ENCODE measurements at places on chromosomes 4 and X.

DNA sequence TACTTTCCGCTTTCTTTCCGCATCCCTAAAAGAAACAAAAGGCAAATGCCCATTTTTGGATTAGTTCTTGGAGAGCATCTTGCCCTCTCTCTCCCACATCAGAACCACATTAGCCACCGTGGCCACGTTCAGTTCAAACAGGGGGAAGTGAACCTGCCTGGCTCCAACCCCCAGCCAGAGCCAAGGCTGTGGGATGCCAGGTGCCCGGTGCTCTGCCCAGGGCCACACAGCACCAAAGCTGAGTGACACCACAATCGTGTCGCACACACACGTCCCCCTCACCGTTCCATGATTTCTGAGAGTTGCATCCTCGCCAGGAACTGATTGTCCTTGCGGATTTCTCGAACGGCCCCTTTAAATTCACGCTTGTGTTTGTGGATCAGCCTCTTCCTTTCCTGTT lies 24.3 kb downstream of the NOP14 start:
- DNase-seq, result no peak

DNA sequence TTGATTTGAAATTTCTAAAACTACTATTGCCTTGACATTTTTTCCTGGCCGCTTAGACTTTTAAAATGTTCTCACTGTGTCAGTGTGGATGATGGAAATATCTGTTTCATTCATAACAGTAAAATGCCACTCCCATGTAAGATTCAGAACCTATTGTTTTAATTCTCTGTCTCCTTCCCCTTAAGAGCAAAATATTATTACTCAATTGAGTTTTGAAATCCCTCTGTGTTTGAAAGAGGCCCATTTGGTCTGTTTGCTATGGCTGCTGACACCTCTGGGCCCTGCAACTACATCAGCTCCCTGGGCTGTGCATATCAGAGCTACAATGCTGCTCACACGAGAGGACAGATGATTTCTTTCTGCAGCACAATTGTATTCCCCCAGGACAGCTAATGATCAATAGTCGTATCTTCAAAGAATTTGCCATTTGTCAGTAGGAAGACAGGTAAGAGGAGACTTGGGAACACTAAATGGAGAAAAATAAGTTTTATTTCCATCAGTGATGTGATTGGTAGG lies 388.0 kb upstream of the GALNT7 start:
- DNase-seq, result no peak

GRCh38 chr4:97238956-97239666 lies 904.2 kb downstream of the STPG2 start:
- no peak for DNase-seq

DNA sequence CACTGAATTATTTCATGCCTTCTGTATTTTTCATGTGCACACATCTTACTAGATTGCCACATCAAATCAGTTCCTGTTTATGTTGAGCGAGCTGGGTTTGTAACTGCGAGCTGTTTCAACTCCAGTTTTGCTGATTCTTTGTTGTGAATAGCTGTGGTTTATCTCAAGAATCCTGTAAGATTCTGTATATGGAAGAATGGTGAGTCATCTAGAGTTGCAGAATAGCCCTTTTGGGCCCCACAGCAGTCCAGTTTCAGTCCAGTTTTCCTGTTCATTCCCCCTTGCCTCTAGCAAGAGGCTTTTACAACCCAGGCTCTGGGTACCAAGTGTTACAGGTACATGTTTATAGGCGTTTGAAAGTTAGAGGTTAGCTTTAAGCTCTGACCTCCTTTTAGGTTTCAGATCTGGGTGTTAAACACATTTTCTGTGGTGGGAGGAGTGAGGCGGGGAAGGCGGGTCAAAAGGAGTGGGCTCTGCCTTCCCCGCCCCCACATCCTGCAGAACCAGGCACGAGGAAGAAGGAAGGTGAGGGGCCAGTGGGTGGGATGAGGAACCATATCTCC lies 32.7 kb downstream of the TBC1D14 start:
- no peak for DNase-seq

DNA sequence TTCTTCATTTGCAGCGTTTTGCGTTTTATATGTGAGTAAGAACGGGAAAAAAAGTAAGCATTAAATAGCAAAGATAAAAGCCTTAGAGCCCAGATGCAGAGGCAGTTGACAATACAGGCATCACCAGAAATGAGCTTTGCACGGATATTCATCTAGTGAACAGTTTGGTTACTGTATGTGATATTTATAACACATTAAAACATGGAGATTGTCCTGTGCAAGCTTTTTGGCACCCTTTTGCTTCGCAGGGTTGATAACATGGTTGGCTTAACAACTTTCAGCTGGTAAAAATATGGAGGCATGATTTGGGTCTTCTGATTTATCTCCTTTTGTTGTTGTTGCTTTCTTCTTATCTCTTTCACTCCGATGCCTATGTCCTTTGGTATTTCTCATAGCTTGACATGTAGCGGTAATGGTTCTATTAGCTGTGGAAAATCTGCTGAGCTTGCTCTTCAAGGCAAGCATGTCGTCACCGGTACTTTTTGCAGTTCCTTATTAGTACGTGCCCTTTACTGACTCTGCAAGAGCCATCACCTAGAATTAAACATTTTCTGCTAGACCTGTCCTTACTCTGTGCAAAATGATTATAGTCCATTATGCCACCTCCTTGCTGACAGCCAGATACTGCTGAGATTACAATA lies 102.9 kb downstream of the PCDH7 start:
- no peak for DNase-seq

DNA sequence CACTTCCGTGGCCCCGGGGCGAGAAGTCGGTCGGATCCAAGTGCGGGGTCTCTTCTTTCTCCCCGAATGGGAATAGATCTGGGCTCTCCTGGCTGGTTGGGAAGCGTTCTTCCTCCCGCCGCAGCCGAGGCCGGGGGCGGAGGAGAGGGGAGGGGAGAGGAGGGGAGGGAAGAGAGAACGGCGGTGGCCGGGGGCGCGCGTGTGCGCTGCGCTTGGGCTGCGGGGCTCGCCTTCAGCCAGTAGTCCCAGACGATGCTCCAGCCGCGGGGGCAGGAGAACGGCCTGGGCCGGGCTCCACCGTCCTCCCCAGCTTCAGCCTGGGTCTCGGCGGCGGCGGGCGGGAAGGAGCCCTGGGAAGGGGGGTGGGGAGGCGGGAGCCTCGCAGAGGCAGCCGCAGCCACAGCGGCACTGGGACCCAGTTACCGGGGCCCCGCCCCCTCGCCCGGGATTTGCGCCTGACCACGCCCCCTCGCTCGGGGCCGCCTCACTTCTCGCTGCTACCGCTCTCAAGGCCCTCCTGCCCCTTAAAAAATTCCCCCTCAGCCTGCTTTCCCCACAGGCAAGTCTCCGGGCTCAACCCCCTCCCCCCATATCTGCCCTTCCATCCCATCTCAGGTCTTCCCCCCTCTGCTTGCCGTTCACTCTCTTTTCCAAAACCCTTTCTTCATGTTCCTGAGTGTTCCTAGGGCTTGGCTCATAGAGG lies at the start of gene FGD1:
TSS of gene FGD1 (minus strand) at position 421 of the 703 bp plus-strand sequence. CDS start 802 bp downstream, outside the sequence.
- DNase-seq, result peak; percentile 73

GRCh38 chr4:22901631-22902030 lies 208.9 kb downstream of the GBA3 start:
- DNase-seq, result no peak

DNA sequence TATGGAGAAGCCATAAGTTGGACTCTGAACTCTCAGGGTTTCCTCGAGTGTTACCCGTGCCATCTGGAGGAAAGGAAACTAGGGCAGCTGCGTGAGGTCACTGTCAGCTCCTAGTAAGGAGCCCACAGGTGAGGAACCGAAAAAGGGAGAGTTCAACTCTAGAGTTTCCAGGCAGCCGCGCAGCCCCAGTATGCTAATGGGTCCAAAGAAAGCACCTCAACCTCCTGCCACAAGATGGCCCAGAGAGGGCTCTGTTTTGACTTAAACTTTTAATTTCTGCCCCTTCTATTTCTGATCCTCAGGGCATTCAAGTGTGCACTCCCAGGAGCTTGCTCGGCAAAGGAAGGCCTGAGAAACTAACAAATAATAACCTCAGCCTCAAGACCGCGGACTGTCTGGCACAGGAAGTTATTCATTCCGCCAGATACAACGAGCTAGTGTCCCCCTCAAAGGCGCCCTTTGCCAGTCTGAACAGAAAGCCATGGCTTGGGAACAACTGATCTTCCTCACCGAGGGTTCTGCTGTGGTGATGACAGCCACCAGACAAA lies 13.9 kb downstream of the SCARB2 start:
- DNase-seq, result no peak

- no peak for DNase-seq
Measured at GRCh38 chrX:41822892-41823291, 98.9 kb downstream of the GPR82 start.

GRCh38 chr4:89949782-89950387 lies 55.2 kb downstream of the MMRN1 start:
- no peak for DNase-seq

GRCh38 chr4:140819610-140820009 lies 63.4 kb upstream of the TBC1D9 start:
- no peak for DNase-seq

DNA sequence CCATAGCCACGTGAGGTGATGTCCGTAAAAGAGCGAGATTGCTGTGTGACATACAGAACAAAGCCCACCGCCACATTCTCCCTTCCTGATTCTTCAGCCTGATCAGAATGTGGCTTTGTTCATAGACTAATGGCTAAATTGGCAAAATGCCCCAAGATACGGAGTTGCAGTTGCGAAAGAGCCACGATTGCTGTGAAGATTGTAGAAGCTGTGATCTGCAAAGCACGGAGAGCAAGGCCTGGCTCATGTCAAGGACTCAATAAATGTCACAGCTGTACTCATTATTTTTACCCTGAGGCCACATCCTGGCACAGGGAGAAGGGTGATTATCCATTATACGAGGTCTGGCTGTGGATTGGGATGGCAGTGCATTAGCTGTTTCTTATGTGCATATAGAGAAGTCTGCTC lies 34.2 kb downstream of the ARSD start:
- DNase-seq, result no peak

GRCh38 chr4:184558996-184559395 lies 84.6 kb upstream of the IRF2 start:
- DNase-seq, result no peak

GRCh38 chr4:179762840-179763239 lies 2320.6 kb upstream of the AGA start:
- no peak for DNase-seq

GRCh38 chrX:3299636-3300035 lies 46.8 kb downstream of the MXRA5 start:
- DNase-seq, result no peak

DNA sequence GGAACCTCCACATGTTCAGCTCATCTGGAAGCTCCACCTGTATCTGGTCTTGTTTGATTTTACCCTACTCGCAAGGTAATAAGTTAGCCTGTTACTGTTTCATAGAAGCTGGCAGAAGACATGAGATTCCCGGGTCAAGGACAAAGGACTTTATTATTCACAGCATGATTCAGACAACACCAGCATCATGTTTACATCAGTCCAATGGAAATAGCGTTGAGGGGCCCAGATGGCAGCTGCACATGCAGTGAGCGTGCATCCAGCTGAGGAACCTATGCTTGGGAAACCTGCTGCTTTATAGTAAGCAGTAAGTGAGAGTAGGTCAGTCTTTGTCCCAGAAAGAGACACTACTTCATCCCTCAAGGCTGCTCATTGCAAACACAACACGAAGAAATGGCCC lies 19.8 kb downstream of the TSPAN5 start:
- no peak for DNase-seq

DNA sequence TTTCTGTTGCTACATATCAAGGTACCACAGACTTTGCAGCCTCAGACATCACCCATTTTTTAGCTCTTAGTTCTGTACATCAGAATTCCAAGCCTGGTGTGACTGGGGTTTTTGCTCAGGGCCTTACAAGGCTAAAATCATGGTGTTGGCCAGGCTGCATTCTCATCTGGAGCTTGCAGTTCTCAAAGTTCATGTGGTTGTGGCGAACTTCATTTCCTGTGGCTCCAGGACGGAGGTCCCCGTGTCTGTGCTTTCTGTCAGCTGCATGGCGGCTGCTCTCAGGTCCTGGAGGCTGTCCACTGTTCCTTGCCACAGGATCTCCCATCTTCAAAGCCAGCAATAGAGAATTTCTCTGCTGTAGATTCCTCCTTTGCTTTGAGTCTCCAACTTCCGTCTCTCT lies 157.4 kb downstream of the STIM2 start:
- no peak for DNase-seq

- no peak for DNase-seq
Measured at GRCh38 chr4:77014256-77014655, 61.5 kb downstream of the CCNI start.

- DNase-seq, result no peak
Measured at GRCh38 chr4:67103001-67103747, 442.1 kb downstream of the CENPC start.

DNA sequence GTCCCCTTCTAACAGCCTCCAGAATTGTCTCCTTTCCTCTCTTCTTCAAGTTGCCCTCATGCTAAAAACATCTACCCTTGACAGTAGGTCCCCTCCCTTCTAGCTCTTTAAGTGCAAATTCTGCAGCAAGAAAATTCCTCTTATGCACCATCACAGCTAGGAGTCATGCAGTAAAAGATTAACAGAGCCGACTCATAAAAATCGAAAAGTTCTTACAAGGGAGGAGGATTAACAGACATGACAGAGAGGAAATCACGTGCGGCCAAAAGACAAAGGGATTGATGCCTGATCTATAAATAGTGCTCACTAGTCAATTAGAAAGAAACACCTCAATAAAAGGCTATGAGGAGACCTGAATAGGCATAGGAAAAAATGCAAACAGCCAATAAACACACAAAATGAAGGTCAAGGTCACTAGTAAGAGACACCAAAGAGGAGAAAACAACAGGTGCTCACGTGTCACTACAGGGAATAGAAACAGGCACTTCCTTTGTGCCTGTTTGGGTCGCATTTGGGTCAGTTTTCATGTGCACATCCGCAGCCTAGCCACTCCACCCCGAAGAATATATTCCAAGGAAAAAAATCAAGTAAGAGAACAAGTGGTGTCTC lies 3.4 kb downstream of the RNF212 start:
- DNase-seq, result no peak

- no peak for DNase-seq
Measured at GRCh38 chr4:77031544-77031943, 44.2 kb downstream of the CCNI start.

GRCh38 chr4:152896811-152897210 lies 39.3 kb upstream of the FHDC1 start:
- DNase-seq, result no peak

DNA sequence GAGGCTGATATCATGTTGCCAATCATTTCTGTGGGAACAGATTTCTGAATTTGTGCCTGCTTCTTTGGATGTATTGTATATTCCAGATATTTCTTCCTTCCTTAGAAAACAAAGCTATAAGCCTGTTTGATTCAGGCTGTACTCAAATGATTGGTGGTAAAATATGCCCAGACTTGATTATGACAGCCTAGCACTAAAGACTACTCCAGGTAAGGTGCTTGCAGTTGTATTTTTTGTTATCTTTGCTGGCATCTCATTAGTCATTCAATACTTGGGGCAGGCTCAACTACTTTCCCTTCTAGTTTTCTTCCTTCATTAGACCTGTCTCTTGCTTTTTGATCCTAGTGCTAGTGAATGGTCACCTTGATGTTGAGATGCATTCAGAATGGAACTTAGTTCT lies 90.6 kb downstream of the ZNF518B start:
- no peak for DNase-seq

Data from muscle of arm (tissue), 14 donors.